ENCODE measurements at places on chromosomes 12 and 14.

GRCh38 chr12:91256411-91256810, 73.8 kb upstream of the DCN start:
- DNase-seq, result no peak

DNA sequence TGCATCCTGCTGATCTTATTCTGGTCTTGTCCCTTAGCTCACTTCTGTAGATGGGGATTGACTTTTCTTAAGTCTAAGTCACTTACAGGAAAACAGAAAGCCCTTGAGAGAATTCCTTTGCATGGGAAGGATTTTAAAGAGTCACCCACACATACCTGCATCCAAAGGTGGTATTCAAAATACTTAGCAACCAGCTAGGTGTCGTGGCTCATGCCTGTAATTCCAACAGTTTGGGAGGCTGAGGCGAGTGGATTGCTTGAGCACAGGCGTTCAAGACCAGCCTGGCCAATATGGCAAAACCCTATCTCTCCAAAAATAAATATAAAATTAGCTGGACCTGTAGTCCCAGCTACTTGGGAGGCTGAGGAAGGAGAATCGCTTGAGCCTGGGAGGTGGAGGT, 14.2 kb downstream of the FGF6 start:
- no peak for DNase-seq

DNA sequence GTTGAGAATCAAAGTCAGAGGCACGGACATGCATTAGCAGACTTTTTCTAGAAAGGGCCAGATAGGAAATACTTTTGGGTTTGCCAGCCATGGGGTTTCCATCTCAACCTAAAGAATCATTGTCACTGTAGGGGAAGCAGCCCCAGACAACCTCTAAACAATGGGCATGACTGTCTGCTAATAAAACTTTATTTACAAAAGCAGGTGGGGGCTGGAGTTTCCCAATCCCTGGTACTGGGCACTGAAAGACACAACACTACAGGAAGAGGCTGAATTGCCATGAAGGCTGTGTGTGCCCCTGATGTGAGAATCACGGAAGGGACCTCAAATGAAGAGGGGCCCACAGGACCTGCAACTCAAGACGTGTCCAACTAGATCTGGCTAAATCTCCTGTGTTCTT, 62.0 kb upstream of the GPR68 start:
- DNase-seq, result no peak

GRCh38 chr14:85315733-85316290, 214.1 kb upstream of the FLRT2 start:
- no peak for DNase-seq

DNA sequence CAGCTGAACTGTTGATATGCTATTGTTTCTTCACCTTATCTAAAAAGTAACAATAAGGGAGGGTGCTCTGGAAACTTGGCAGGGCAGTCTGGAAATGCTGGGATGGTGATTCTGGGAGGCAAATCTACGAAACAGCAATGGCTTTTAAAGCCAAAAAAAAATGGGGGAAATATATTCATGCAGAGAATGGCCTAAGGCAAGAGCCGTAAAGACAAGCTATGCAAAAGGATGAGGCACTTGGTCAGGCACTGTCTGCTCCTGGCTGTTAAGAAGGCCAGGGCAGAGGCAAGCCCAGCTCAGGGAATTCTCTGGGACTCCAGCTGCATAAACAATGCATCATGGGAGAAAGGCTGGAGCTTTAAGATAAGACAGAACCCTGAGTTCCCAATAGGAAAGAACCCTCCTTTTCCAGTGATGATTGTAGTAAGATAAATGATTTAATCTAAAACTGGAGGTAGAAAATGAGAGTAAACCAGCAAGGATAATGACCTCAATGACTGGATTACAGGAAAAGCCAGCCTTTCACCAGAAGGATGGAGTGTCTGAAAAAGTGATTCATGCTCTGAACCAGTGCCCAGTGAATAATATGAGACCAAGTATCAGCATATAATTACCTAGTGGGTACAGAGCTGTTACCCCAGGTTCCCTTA, 46.0 kb downstream of the ITPR2 start:
- DNase-seq, result no peak

GRCh38 chr14:104661086-104661485, 28.3 kb upstream of the INF2 start:
- DNase-seq, result no peak

DNA sequence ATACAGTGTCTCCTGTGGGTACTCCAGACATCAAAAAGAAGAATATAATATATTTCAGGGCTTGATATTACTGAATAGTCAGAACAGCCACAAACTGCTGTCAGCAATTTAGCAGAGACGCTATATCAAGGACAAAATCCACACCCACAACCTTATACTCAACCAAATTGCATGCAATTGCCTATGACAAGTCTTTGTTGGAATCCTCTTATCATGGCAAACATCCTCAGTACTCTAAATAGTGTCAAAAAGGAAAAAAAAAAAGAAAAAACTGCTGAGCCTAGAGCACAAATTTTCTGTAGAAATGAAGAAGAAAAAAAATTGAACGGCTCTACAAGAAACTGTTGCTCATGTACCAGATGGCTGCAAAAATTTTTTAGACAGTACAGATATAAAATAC, 485.7 kb downstream of the TMTC2 start:
- DNase-seq, result no peak
